NCI-H187 treated with DMSO at 0.1 percent for 48 hours (cell line): ENCODE measurements at places on chromosomes 3 and 15.

DNA sequence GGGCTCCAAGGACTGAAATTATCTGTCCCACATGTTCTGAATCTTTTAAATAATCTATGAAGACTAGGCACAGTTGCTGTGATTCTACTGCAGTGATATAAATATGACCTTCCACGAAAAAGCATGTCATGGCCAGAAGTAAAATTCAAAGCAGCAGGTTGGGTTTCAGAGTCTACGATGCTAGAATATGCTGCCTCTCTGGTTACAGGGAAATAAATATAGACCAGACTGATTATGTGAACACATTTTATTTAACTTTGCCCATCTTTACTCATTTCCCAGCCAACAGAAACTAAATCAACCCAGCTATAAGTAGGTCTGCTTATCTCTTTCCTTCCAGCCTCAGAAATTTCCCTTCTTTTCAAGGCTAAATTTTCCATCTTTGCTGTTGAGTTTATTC, 19.9 kb upstream of the TM6SF1 start:
- DNase-seq = no peak

GRCh38 chr3:160340351-160340750, 58.7 kb downstream of the IFT80 start:
- DNase-seq = no peak

DNA sequence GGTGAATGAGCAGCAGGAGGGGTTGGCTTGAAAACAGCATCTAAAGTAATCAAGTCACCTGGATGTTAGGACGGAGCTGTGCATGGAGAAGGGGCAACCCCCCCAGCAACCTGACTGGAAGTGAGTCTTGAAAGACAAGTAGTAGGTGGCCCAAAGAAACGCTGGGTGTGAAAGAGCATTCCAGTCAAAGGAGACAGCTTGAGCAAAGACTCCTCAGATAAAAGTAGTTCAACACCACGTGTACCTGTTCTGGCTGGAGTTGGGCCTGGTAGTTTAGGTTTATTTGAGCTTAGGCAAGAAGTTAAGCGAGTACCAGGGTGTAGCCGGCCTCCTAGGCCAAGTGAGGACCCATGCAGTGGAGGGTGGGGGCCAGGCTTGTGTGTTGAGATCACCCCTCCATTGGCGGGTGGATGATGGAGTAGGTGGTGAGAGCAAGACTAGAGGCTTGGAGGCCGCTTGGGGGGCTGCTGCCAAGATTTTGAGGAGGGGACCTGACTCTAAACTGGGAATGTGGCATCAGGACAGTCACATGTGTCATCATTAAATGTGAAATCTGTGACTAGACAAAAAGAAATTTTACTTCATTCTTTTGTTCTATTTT, 61.3 kb downstream of the ABHD2 start:
- no peak for DNase-seq

GRCh38 chr3:167066977-167067786, 312.9 kb downstream of the ZBBX start:
- peak; percentile 72 for DNase-seq

DNA sequence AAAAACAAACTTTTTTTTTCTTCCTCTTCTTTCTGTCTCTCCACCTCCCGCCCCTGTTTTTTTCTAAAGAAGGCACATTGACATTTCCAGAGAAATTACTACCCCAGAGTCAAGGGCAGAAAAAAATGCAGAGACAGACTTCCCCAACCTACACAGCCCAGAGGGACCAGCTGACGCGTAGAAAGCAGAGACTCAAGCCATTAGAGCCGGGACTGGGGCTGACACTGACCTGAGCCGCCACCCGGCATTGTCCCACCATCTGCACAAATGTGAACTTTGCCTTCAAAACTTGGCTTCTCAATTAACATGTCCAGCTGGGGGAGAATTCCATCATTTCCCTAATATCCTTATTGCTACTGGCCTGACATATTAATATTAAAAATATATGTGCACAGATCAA, 385.6 kb downstream of the NR2F2 start:
- DNase-seq = no peak

GRCh38 chr15:60865507-60865906, 363.6 kb downstream of the RORA start:
- no peak for DNase-seq
